Right cardiac atrium (tissue), 5 donors: ENCODE measurements at places on chromosomes 1 and 21. TPM values are rescaled to one million over a fixed set of nuclear protein-coding genes. Genes with fewer than 3 reads are reported as not detected.

TCHH gene
- polyA plus RNA-seq: 0.09 TPM

RHCE gene
- polyA plus RNA-seq: 0.43 TPM

SMCP gene
- not detected for polyA plus RNA-seq

OR14I1 gene
- not detected for polyA plus RNA-seq

ANKRD45 gene
- polyA plus RNA-seq: 0.27 TPM

CA6 gene
- not detected for polyA plus RNA-seq

GUCA2A gene
- polyA plus RNA-seq: not detected

TNFRSF4 gene
- polyA plus RNA-seq: 2.3 TPM

LYPD8 gene
- not detected for polyA plus RNA-seq

SPOCD1 gene
- polyA plus RNA-seq: 0.09 TPM

ESRRG gene
- 10.1 TPM for polyA plus RNA-seq

FCRL4 gene
- not detected for polyA plus RNA-seq

EXTL1 gene
- 2.2 TPM for polyA plus RNA-seq

PROX1 gene
- 14.6 TPM for polyA plus RNA-seq

APOBEC4 gene
- not detected for polyA plus RNA-seq

ACTN2 gene
- 827 TPM for polyA plus RNA-seq

A3GALT2 gene
- polyA plus RNA-seq: not detected

PLEKHN1 gene
- polyA plus RNA-seq: 0.14 TPM

SERPINC1 gene
- 0.18 TPM for polyA plus RNA-seq

KISS1 gene
- polyA plus RNA-seq: not detected

SOD1 gene
- polyA plus RNA-seq: 665 TPM

OR6N1 gene
- not detected for polyA plus RNA-seq

ZNF683 gene
- polyA plus RNA-seq: not detected

C1QB gene
- polyA plus RNA-seq: 53.5 TPM

CRYBG2 gene
- polyA plus RNA-seq: not detected

KPRP gene
- polyA plus RNA-seq: not detected

SHCBP1L gene
- polyA plus RNA-seq: 0.14 TPM

HSPA6 gene
- polyA plus RNA-seq: 0.75 TPM

RRP1 gene
- 7.2 TPM for polyA plus RNA-seq

THEM5 gene
- 0.11 TPM for polyA plus RNA-seq

DEPDC1 gene
- polyA plus RNA-seq: 0.05 TPM

FMO5 gene
- 1.1 TPM for polyA plus RNA-seq

RCSD1 gene
- 27.1 TPM for polyA plus RNA-seq

S100A9 gene
- polyA plus RNA-seq: 69.9 TPM

ITLN1 gene
- polyA plus RNA-seq: 3.0 TPM

RNF223 gene
- polyA plus RNA-seq: not detected

C4BPA gene
- not detected for polyA plus RNA-seq

TINAGL1 gene
- 186 TPM for polyA plus RNA-seq

SELE gene
- polyA plus RNA-seq: 2.8 TPM

PTAFR gene
- polyA plus RNA-seq: 0.52 TPM

GIPC2 gene
- 1.5 TPM for polyA plus RNA-seq

SPRR4 gene
- not detected for polyA plus RNA-seq

KRTAP12-2 gene
- not detected for polyA plus RNA-seq

DCST1 gene
- not detected for polyA plus RNA-seq

TMEM125 gene
- polyA plus RNA-seq: 0.70 TPM
